ENCODE measurements at places on chromosomes 6 and 20.

- DNase-seq: no peak
Measured at GRCh38 chr6:87504441-87504840, 31.7 kb downstream of the SLC35A1 start.

DNA sequence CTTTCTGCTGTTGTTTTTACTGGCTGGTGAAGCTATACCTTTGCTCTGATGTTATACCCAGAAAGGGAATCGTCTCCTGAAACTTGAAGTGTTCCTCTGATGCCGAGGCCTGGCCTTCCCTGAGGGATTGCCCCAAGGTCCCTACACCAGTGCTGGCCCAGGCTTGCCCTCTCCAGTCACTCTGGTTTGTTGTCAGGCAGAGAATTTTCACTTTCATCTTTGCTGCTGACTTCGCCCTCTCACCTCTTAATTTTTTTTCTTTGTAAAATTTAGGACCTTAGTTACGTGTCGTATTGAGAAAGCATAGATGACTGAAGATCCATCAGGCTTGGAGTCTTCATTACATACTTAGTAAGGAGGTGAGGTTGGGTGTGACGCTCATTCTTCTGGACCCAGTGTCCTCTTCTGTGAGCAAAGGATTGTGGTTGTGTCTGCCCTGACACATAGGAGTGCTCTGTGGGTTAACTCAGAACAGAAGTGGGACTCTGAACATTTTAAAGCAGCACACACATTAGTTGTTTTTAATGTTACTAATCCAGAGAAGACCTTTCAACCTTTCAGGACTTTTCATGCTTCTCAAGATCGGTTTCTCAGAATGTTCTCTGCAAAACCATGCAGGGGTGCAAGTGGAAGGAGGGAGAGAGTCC lies 45.4 kb downstream of the TULP4 start:
- no peak for DNase-seq

DNA sequence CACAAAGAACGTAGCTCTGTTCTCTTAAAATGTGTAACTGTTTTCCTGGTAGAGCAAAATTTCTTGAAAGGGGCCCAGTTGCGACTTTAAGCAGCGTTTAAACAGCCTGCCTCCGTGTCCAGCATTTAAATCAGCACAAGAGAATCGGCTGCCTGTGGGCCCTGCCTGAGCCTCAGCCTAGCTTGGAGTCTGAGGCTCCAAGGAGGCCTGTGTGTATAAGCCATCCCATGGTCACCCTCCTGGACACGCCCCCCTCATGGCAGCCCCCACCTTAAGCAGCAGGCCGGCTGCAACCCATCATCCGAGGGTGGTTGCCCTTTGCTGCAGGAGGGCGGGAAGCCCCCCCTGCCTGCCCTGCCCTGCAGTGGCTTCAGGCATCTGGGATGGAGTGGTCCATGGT lies 18.9 kb downstream of the SDCBP2 start:
- DNase-seq: no peak

DNA sequence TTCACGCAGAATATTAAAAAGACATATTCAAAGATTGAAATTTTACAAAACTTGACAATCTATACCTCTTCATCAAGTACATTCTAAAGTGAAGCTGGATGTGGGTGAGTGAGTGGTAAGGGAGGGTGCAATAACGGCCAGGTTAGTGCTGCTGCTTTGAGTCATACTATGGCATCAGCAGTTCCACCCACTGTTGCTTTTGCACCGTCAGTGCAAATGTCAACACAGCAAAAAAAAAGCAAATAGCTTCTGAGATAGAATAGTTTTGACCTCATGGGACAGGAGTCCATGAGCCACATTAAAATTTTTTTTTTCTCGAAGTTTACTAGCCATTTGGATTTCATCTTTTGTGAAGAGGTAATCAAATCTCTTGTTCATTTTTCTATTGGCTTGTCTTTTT lies 31.8 kb downstream of the PSMF1 start:
- DNase-seq: no peak

DNA sequence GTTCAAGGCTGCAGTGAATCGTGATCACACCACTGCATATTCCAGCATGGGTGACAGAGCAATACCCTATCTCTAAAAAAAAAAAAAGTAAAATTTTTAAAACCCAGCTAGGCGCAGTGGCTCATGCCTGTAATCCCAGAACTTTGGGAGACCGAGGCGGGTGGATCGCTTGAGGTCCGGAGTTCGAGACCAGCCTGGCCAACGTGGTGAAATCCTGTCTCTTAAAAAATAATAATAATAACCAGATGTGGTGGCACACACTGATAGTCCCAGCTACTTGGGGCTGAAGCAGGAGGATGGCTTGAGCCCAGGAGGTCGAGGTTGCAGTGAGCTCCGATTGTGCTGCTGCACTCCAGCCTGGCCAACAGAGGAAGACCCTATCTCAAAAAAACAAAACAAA lies 13.5 kb downstream of the MTG2 start:
- DNase-seq: no peak

- no peak for DNase-seq
Measured at GRCh38 chr6:106125925-106126435, 39.8 kb downstream of the PRDM1 start.

GRCh38 chr6:146851837-146852236 lies 253.1 kb downstream of the ADGB start:
- no peak for DNase-seq
